ENCODE measurements at places on chromosomes 5 and 9.
A peak's percentile ranks its signal among the peaks of the same experiment; 100 is the strongest.

DNA sequence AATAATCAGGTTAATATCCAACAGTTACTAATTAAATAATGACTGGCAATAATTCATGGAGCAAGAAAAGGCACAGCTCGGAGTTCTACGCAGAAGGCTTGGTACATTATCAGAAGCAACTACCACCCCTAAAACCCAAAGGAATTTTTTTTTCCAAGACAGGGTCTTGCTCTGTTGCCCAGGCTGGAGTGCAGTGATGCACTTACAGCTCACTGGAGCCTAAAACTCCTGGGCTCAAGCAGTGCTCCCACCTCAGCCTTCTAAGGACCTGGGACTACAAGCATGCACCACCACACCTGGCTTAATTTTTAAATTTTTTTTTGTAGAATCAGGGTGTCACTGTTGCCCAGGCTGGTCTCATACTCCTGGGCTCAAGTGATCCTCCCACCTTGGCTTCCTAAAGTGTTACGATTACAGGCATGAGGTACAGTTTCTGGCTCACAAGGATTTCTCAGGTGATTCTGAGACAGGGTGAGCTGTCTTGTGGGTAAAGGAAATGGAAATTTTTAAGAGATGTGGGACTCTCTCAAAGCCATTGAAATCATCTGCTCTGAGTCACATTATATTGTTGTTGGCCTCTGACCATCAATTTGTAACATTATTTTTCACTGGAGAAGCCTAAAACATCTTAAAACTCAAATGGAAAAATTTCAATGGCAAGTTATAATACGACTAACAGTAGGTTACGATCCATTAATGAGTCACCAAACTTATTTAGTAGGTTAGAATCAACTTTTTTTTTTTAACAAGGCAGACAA is 19.7 kb upstream of the HSDL2 start:
- no peak for DNase-seq

DNA sequence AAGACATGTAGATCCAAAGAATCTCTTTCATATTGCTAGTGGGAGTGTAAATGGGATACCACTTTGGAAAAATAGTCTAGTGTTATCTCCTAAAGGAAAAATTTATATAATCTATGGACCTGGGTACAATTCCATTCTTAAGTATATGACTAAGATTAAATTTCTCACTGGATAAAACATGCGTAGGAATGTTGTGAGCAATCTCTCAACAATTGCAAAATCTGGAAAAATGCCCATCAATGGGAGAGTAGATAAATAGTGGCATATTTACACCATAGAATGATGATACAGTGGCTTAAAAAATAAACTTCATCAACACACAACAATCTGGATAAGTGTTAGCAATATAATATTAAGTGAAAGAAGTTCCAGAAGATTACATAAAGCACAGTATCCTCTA is 469.5 kb downstream of the MAN2A1 start:
- DNase-seq, result peak; percentile 74

- DNase-seq, result no peak
These were observed 309.1 kb downstream of the SPOCK1 start for GRCh38 chr5:137190031-137190430.

DNA sequence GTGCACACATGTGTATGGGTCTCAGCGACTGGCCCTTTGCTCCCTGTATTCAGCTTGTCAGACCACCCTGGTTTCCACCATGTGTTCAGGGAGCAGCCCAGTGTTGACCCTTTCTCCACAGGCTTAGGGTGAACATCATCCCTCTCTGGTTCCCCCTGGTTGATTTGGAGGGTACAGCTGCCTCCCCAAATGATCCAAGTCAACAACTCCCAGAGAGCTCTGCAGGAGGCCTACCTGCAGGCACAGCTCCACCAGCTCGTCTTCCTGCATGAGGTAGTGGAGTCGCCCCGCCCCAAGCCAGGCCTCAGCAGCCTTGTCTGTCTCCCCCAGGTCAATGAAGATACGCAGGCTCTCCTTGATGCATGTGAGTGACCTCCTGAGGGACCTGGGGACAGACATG is 50.5 kb downstream of the SH3TC2 start:
- DNase-seq, result no peak

- peak; percentile 76 for DNase-seq
These were observed 960 bp downstream of the NR2F1 start for GRCh38 chr5:93583768-93584595.

DNA sequence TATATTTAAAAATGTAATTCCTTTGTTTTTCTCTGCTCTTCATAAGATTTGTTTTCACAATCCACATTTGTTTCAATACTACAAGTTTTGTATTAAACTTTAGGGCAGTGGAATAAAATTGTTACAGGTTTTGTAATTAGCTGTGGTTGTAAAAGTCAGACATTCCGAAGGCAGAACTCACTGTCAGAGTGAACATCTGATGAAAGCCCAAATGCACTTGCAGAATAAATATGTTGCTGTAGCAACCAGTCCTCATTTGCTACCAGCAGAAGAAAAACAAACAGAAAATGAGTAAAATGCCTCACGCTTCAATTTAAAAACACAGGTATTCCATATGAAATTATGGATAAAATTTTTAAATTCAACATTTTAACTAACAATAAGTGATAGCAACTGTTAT is 740.1 kb upstream of the FAM174A start:
- no peak for DNase-seq
